ENCODE measurements at places on chromosomes 16 and 17.
A peak's percentile ranks its signal among the peaks of the same experiment; 100 is the strongest.

- DNase-seq: no peak
Observed at GRCh38 chr17:10305398-10305797, 67.4 kb downstream of the MYH13 start.

DNA sequence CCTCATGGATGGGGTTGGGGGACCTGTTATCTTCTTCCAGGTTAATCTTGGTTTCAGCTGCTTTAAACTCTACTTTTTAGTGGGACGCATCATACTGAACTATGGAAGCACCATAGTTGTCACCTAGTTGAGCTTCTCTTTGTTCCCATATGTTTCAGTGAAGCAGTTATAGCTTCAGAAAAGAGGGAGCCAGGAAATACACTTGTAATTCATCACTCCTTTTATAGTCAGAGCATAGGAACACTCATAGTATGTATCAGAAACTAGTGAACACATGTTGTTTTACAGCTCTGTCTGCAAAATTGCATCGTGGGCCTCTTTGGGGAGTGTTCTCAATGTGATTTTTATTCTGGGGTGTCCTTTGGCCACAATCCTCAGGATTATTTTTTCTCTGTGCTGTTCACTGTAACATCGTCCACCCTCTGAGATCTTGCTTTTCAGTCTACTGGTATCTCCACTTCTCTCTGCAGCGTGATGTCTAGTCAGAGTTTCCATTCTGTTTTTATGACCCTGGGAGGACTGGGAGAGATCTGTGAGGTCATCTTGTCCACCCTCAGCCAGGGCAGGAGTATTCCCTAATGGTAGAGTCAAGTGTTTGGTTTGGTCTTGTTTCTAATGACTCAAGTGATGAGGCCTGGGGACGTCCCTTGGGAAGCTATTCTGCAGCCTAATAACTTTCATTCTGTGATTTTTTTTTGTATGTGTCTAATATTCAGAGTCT, 585.4 kb downstream of the WWOX start:
- DNase-seq: no peak

DNA sequence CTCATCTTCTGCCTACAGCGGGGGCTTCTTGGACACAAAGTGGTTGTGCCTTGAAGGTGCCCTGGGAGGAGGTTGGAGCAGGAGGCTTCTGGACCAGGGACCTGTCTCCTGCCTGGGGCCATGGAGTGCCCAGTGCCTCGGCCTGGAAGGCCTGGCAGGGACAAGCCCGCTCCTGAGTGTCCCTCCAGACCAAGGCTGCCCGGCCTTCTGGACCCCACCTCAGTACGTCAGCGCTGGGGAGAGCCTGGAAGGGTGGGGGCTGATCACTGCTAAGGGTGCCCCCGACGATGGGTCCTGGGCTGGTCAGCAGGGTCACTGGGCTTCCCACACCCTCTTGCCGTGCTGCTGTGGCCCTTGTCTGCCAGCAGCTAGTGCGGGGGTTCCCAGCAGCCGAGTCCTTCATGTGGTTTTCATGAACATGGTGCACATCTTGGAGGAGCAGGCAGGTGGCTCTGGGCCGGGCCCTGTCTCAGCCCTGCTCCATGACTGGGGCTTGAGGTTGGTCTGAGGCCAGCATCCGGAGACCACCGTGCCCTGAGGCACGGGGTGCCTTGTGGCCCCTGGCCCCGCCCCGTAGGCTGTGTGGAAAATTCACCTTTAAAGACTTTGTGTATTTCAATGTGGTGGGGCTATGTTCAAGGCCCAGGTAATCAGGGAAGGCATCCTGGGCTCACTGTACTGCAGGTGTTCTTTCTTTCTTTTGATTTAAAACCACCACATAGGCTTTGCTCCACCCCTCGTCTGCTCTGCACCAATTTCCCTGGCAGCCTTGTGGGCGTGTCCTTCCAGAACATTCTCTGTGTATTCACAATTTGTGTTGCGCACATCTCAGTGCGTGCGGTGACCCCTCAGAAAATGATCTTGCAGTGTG, 22.4 kb downstream of the MGRN1 start:
- no peak for DNase-seq

DNA sequence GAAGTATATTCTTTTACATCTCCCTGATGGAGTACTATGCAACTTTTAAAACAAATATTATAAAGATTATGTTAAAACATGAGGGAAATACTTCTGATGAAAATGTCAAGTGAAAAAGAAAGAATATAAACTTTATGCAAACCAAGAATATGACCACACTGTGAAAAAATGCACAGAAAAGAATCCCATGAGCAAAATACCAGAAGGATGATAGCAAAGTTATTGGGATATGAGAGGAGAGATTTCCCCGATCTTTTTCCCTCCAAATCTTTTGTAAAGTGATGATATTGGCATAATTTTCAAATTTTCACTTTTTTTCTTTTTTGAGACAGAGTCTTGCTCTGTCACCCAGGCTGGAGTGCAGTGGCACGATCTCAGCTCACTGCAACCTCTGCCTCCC, 36.6 kb upstream of the SMURF2 start:
- no peak for DNase-seq

DNA sequence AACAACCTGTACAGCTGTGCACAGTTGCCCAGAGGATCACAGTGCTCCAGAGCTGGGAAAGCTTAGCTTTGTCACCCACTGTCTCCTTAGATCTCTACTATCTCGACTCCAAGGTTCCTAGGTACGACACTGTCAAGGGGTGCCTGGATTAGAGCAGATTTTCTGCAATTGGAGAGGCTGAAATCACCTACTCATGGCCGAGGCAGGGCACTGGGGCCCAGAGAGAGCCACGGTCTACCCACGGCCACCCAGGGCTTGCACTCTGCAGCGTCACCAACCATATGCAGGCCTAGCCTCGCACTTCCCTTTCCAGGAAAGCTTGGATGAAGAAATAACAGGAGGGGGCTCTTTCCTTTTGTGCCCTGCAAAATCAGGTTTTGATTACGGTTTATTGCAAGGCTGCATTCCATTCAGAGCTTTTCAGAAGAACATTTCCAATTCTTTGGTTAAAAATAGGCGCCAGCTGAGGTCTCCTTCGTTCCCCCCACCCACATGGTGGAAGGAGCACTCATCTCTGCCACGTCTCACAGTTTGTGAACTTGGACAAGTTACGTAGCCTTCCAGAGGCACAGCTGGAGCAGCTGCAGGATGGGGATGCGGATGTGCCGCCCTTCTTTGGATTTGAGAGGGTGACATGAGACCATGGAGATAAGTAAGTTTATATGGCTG, 80.0 kb downstream of the IRX5 start:
- no peak for DNase-seq

DNA sequence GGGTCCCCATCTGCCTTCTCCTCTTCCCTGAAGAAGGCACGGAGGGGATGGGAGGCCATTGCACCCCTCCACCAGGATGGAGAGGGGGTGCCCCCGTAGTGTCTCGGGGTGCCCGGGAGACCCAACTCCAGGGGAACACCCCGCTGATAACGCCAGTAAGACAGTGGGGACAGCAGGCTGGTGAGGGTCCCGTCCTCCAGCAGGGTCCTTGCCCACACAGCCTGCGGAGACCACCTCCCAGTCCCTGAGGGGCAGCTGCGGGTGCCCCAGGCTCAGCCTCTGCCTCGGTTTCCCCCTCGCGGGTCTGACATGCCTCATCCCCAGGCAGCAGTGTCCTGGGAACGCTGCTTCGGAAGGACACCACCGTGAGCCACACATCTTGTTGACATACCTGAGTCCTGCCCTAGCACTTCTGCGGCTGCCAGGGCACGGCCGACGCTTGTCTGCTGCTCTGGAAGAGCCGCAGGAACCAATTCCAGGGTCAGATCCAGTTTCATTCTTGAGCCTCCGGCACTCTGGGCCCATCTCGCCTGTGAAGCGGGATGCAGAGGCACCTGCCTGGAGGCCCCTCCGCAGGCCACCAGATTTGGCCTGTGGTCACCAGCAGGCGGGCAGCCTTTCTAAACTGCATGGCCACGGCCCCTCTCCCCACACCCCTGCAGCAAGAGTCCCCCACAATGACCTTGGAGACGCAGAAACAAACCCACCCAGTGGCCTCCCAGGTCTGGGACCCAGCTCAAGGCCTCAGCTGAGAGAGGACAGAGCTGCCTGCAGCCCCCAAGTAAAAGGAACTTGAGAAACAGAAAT, 39.9 kb upstream of the ZC3H18 start:
- DNase-seq: no peak

DNA sequence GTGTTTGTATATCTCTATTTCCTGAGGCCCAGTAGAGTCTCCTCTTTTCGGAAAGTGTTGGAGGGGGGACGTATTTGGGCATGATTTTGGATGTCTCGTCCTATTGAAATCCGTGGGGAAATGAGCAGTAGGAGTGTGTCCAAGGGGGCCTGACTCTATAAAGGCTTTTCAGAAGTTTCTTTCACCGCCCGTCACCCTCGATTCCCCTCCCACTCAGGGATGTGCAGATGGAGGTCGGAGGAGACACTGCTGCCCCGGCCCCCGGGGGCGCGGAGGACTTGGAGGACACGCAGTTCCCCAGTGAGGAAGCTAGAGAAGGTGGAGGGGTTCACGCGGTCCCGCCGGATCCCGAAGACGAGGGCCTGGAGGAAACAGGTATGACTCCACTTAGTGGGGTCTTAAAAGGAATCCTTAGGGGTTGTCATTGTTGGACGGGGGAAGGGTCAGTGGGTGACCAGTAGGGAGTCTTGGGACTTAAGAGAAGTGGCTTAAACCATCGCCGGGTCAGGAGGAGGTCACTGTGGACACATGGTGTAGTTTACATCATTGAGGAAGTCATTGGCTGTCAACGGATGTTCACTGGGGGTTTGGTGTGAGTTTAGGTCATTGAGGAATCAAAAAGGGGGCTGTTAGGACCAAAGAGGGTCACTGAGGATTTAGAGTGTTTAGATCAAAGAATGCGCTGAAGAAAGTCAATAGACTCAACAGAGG, 424 bp downstream of the MON1B start:
- peak; percentile 33 for DNase-seq

GRCh38 chr16:10827691-10828341, 9.2 kb upstream of the TVP23A start:
- no peak for DNase-seq

DNA sequence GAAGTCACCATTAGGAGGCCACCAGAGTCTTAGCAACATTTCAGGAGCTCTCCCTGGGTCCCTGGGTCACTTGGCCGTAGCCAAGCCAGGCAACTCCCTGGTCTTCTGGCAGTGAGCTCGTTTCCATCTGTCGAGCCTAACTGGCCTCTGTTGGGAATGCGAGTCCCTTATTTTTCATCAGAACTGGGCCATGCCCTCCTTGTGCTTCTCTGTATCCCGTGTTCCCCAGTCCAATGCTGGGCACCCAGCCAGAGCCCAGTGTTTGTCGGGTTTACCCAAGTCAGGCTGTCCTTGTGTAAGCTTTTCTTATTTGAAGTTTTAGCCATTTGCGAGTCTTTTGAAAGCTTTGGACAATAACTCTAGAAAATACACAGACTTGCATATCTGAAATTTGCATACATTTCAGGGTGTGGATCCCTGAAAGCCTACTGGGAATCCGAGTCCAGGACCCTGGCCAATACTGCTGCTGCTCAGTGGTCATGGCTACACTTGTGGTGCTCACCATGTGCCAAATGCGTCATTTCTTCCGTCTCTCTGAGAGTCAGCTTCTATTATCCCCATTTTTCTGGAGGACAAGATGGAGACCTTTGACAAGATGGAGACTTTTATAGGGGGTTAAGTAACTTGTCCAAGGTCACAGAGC, 81.6 kb upstream of the LGALS9 start:
- DNase-seq: no peak

- no peak for DNase-seq
Observed at GRCh38 chr17:50221266-50221863, 19.9 kb upstream of the COL1A1 start.

DNA sequence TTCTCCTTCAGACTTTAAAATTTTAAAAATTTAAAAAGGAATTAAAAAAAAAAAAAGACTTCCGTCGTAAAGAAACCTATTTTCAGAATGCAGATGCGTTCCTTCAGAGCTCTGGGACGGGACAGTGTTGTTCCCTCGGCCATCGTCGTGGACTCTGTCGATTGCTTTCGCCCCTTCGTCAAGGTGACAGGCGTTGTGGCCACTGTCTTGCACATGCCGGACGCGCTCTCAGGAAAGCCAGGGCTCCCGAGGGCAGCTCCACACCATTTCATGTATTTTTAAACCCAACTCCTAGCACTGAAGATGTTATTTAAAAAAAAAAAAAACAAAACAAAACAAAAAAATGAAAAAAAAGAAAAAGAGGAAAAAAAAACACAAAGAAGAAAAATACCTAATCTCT, 22.3 kb downstream of the TMC6 start:
- DNase-seq: no peak

DNA sequence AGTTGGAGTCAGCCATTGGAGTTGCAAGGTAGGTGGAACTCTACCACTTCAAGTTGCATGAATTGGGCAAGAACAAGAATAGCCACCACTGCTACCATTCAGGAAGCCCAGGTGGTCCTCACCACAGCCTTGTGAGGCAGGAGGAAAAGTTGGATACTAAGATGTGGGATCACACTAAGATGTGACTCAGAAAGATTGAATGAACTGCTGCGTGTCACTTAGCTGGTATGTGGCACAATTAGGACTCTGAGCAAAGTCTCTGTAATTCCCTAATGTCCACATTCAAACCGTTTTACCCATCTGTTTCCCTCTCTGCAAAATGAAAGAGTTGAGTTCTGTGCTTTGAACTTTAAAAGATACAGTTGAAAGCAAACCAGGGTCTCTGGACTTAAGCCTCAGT, 44.7 kb upstream of the HS3ST3A1 start:
- DNase-seq: no peak

DNA sequence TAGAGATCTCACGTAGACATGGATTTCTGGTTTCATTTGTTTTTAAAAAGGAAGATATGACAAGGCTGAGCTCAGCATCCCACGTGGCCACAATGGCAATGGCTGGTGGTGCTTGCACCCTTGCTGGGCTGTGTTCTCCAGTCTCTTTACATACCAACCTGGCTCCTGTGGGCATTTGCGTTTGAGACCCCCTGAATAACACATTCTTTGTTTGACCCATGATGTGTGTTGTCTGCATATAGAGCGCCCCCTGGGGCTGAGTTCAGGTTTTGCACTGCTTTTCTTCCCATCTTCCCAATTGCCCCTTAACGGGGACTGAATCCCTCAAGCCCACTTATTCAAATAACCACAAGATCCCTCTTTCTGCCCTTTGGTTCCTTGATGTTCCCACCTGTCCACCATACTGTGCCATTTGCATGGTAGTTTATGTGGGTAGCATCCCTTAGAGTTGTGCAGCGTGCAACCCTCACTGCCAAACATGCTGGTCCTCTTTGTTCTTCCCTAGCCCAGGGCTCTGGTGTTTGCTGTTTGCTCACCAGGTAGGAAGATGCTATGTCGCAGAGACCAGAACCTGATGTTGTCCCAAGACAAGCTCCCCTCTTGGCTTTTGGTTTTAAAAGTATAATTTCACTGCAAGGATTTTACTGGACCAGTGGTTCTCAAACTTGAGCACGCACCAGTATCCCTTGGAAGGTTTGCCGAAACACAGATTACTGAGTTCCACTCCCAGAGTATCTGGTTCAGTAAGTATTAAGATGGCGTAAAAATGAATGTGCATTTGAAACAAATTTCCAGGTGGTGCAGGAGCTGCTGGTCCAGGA, 38.5 kb upstream of the NKD1 start:
- peak; percentile 25 for DNase-seq

GRCh38 chr17:71071837-71072236, 902.5 kb downstream of the KCNJ2 start:
- no peak for DNase-seq

GRCh38 chr16:23434380-23434779, 18.6 kb downstream of the COG7 start:
- no peak for DNase-seq

GRCh38 chr16:80759419-80760162, 44.8 kb downstream of the CDYL2 start:
- no peak for DNase-seq

- DNase-seq: no peak
Observed at GRCh38 chr16:66376114-66376513, 9.6 kb downstream of the CDH5 start.

Measured in T-cell (primary cell).